ENCODE measurements at places on chromosomes 4 and X. TPM values are rescaled to one million over a fixed set of nuclear protein-coding genes. Genes with fewer than 3 reads are reported as not detected.

The BEX1 gene
- 1.9 TPM for total RNA-seq

The FAM13A gene
- 7.9 TPM for total RNA-seq

The TMEM175 gene
- total RNA-seq = 22.1 TPM

The NKX3-2 gene
- total RNA-seq = 0.25 TPM

- H3K4me1 ChIP-seq = no peaks in the 10 kb centered on the region
These were observed 21.0 kb downstream of the PDK3 start for GRCh38 chrX:24485976-24486680.

- no peaks in the 10 kb centered on the region for H3K4me1 ChIP-seq
- no peaks in the 10 kb centered on the region for H3K36me3 ChIP-seq
- no peaks in the 10 kb centered on the region for H3K27me3 ChIP-seq
These were observed 17.4 kb downstream of the C4orf51 start for GRCh38 chr4:145697332-145697731.

GRCh38 chr4:10086506-10087120, 30.0 kb downstream of the WDR1 start:
- no peak overlapping the region for H3K4me3 ChIP-seq
- no peak for DNase-seq
- H3K27ac ChIP-seq = no peak overlapping the region
- H3K36me3 ChIP-seq = peaks cover 45% of the 10 kb centered on the region
- no peaks in the 10 kb centered on the region for H3K27me3 ChIP-seq

GRCh38 chr4:98745366-98745765, 87.0 kb upstream of the TSPAN5 start:
- H3K27me3 ChIP-seq = no peaks in the 10 kb centered on the region
- H3K4me3 ChIP-seq = no peak overlapping the region
- H3K36me3 ChIP-seq = no peaks in the 10 kb centered on the region
- H3K4me1 ChIP-seq = no peaks in the 10 kb centered on the region
